ENCODE measurements at places on chromosomes 3 and 15.

- DNase-seq = no peak
Measured at GRCh38 chr3:52299879-52300611, 12.4 kb downstream of the GLYCTK start.

GRCh38 chr3:24450160-24450907 is 44.3 kb downstream of the THRB start:
- DNase-seq = no peak

DNA sequence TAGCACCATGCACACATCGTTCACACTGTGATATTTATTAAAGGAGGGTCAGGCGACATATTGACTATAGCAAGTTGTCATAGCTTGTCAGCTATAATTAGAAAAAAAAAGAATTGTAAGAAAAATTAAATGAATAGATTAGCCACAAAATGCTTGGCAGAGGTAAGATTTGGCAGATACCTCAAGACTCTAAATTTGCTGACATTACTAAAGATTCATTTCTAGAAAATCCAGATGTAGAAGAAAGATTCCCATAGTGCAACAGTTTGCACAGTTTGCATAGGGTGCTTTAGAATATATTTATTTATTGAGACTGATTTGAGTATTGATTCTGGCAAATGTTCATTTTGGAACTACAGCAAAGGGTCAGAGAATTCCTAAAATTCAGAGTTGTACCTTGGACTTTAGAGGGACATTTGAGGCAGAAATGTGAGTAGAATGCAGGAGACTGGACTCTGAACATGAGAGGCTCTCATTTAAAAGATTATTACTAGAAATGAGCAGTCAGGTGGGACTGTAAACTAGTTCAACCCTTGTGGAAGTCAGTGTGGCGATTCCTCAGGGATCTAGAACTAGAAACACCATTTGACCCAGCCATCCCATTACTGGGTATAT is 102.0 kb upstream of the BHLHE40 start:
- DNase-seq = no peak

DNA sequence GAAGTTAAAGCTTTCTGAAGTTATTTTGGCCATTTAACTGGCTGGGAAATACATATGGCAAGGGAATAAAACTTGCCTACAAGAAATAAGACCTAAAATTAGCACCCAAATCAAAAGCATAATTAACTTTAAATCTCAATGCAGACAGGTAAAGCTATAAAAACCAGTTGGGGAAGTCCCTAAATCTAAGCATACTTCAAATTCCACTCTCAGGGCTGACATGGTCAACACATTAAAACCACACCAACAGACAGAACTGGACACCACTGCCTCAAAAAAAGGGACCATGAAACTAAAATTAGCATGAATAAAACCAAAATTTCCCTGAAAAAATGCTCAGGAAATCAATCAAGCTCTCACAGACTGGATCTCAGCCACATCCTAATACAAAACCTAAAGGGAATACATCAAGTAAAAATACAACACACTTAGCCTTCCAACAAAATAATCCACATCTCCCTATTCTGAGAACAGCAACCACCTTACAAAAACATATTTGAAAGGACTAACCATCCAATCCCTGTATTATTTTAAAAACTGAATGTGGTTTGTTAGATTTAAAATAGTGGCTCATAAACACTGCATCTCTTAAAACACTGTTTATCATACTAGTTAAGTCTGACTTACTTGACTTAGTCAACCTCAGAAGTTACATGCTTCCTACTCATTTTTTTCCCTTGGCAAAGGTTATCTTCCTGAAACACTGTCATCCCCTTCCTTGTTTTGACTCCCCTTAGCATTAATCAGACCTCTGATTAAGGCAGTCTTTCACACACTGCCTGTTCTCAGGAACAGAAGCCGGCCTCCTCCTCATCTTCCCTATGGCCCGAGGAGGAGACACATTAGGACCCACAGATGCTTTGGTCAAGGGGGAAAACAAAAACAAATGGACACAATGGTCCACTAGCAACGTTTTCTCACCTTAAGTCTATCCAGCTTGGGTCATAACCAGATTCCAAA is 8.3 kb downstream of the TRA2B start:
- DNase-seq = no peak
